ENCODE measurements at places on chromosomes 3 and 15.

DNA sequence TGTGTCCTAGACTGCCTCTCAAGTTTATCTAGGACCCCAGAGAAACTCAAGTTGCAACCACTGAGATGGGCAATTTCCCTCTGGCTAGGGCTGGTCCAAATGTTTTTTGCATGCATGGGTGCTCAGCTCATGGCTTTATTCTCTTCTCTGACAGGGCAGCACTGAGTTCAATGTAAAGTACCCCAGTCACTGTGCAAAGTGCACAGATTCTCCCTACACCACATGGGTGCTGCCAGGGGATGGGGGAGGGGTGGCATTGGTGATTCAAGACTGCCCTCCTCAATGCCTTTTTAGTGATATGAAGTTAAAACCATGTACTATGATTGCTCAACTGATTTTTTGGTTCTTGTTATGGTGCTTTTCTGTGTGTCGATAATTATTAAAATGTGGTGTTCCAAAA lies 14.8 kb upstream of the RAD51 start:
- no peak for DNase-seq

DNA sequence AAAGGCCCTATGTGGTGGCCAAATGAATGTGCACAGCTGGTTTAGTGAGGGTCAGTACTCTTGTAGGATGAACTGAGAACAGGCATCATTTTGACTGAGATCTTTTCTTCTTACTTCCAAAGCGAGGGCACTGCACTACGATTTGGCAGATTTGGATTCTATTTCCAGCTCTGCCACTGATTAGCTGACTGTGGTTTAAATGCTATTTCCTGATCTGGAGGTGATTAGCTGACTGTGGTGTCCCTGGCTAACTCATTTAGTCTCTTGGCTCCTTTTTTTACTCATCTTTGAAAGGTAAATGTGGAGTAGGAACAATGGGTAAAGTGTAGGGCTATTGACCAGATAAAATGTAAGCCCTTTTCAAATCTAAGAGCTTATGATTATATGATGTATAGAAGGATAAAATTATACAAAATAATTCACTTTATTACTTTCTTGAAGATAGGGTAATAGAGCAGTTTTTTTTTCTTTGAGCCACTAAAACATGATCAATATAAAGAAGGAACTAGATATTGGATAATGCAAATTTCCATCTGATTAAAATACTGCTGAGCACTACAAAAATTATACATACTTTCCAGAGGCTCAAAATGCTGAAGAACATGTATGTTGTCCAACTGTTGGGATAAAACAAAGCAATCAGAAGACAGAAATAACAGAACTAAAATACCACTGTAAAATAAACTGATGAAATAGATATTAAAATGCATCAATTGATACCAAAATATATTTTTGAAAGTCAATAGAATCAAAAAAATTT lies 39.7 kb upstream of the PLOD2 start:
- DNase-seq = no peak

DNA sequence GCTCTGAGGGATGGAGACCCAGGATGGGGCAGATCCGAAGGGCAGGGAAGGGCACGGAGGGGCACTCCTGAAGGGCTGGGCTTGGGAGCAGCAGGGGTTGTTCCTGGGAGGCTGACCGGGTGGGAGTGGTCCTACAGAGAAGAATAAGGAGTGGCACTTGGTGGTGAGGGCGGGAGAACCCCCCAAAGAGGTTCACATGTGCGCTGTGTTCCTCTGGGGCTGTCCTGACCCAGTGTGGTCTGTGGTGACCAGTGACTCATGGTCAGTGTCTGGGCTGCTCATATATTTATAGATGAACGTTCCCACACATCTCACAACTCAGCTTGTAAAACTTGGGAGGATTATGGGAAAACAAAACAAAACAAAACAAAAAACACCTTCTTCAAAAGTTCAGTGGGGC lies 10.0 kb downstream of the TRPM1 start:
- no peak for DNase-seq

DNA sequence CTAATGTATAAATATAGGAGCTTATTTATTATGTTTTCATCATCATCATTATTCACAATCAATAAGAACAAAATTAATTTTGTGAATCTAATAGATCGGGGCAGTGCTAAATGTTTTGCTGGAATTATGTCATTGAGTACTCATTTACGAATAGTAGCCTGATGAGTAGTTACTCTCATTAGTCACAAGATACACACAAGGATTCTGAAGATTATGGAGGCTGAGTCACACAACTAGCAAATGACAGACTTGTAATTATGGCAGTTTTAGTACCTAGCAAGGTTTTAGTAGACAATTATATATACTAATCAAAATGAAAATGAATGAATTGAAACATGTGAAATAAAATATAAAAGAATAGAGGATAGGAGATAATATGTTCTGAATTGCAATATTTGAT lies 954.2 kb downstream of the CADM2 start:
- DNase-seq = no peak

- no peak for DNase-seq
Observed at GRCh38 chr3:60932643-60933042, 318.6 kb downstream of the FHIT start.

- no peak for DNase-seq
Observed at GRCh38 chr3:159346271-159346903, 544.5 kb downstream of the MFSD1 start.

- no peak for DNase-seq
Observed at GRCh38 chr3:129673012-129673411, 66.5 kb upstream of the PLXND1 start.

GRCh38 chr3:57718118-57718517 lies 25.2 kb upstream of the DENND6A start:
- no peak for DNase-seq

- DNase-seq = no peak
Observed at GRCh38 chr3:5376761-5377160, 189.3 kb downstream of the EDEM1 start.

GRCh38 chr3:74106925-74107324 lies 482.2 kb upstream of the PDZRN3 start:
- no peak for DNase-seq

GRCh38 chr15:32091505-32092380 lies 61.4 kb downstream of the CHRNA7 start:
- DNase-seq = no peak

- no peak for DNase-seq
Observed at GRCh38 chr15:100703032-100703578, 100.7 kb downstream of the ASB7 start.

DNA sequence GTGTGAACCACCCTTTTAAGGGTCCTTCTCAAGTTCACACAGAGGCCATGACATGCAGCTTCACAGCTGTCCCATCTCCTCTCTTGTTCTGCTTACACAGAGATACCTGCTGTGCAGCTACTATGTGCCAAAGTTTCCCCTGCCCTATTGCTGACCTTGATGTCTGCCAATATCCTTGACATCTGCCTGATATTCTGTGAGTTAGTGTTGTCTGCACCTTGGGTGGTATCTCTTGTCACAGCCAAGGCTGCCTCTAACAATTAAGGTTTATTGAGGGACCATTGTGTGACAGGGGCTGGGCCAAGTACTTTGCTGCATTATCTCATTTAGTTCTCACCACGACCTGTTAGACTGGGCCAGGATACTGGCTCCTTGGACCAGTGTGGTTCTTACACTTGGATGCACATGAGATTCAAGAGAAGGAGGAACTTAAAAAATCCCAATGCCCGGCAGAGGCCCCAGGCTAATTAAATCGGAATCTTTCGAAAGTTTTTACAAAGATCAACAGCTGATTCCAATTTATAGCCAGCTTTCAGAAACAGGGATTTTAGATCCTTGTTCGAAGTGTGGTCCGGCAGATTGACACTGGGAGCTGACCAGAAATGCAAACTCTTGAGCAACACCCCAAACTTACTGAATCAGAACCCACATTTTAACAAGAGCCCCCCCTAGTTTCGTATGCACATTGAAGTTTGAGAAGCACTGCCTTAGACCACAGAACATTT lies 178.6 kb downstream of the SATB1 start:
- DNase-seq = no peak

- no peak for DNase-seq
Observed at GRCh38 chr15:50697109-50697797, 10.7 kb upstream of the TRPM7 start.

GRCh38 chr3:53478166-53478830 lies 16.1 kb upstream of the CACNA1D start:
- no peak for DNase-seq

- DNase-seq = no peak
Observed at GRCh38 chr3:146414010-146414409, 55.4 kb downstream of the PLSCR2 start.

GRCh38 chr15:23866832-23867231 lies 179.7 kb upstream of the NDN start:
- no peak for DNase-seq

- no peak for DNase-seq
Observed at GRCh38 chr3:197365586-197365985, 67.2 kb upstream of the DLG1 start.

DNA sequence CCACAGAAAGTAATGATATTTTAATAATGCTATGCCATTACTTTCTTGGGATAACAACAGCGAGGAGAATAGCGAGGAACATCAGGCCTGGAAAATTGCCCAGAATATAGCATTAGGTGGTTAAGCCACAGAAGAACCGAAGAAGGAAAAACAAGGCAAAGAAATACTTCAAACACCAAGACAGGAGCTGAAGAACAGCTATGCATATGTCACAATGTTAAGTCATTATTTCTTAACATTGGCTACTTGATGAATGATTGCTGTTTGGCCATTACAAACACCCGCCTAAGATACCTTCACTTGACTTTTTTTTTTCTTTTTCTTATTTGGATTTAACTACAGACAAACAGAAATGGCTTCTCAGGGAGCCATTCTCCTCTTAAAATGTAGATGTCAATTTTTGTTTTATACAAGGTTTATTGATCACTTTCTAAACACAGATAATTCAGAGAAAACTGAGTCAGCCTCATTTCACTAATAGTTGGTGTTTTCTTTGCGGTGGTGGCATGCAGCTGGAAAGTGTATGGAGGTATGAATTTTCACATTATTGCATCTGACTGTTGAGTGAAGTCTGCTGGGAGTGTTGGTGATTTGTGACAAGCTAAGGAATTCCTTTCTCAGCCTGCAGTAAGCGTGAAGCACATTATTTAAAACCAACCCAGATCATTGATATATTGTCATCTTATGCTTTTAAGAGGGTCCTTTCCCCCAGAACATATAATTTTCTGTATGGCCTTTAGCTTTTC lies 705.7 kb upstream of the NR2F2 start:
- no peak for DNase-seq

DNA sequence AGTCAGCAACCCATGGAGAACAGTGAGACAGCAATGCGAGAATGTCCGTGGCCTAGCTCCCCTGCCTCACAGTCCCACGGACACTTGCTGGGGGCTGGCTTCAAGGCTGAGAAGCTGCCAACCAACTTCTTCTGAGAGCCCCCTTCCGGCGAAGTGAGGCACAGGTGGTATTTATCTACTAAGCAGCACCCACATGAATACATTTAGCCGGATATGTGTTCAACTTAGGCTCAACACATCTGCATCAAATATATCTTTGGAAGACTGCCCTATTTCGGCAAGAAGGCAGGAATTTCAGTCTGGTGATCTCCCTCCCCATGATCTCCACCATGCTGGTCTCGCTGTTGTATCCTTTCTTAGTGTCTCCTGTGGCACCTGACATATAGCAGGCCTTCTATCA lies 340.9 kb upstream of the NR2E3 start:
- DNase-seq = no peak

- DNase-seq = no peak
Observed at GRCh38 chr3:181402347-181402746, 309.4 kb upstream of the SOX2 start.

DNA sequence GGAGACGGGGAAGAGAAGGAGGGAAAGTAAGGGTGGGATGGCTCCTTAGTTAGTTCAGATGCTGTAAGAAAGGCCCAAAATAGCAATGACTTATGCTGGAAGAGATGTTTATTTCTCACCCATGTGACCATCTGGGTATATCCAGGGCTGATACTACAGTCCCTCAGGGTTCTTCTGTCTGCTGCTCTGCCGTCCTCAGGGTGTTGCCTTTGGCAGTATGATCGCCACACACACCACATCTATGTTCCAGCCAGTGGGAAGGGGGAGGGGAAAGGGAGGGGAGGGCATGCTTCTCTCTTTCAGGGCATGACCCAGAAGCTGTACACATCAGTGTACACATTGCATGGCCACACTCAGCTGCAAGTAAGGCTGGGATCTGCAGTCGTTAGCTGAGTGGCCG lies 10.2 kb downstream of the CD276 start:
- DNase-seq = no peak

DNA sequence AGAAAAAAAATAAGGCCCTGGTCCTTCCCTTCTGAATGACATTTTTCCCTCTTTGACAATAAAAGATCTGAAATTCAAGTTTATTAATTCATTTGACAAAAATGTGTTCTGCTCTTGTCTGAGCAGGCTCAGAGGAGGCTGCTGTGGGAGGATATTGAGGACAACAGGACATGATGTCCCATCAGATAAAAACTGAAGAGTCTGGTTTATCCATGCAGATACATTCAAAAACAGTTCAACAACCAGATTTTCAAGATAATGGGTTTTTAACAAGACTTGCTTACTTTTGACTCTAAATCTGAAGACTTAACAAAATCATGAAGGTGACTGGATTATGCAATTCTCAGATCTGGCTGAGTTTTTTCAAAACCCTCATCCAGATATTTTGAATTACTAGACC lies 36.9 kb upstream of the STRIT1 start:
- no peak for DNase-seq

DNA sequence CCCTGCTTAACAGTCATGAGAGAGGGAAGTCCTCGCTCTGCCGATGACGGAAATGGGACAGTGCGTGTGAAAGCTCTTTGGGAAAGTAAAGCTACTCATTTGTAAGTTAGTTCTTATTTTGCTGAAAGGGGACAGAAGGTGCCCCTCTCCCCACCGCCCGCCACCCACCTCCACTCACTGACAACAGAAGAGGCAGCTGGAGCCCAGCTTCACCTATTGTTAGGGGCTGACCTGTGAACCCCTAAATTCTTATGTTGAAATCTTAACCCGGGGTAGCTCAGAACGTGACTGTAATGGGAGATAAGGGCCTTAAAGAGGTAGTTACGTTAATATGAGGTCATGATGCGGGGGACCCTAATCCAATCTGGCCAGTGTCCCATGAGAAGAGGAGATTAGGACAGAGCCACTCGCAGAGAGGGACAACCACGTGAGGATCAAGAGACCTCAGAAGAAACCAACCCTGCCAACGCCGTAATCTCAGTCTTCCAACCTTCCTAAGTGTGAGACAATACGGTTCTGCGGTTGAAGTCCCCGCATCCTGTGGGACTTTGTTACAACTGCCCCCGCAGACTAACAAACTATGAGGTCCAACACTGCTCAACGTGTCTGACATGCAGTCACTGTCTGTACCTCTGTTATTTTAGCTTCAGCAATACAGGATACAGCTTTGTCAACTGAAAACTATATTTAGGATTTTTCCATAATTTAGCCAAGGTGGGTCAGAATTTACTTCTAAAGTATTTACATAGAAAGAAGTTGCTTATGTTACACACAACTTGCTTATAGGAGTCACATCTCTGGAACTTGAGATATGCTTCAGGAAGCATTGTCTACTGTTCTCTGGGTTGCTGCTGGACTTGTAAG lies 51.7 kb downstream of the PCSK6 start:
- DNase-seq = no peak

- no peak for DNase-seq
Observed at GRCh38 chr15:95350908-95351307, 979.6 kb upstream of the NR2F2 start.
